Activated CD8-positive, alpha-beta memory T cell treated with anti-CD3 and anti-CD28 coated beads for 1 hour (primary cell): ENCODE measurements at places on chromosomes 5 and 9.

DNA sequence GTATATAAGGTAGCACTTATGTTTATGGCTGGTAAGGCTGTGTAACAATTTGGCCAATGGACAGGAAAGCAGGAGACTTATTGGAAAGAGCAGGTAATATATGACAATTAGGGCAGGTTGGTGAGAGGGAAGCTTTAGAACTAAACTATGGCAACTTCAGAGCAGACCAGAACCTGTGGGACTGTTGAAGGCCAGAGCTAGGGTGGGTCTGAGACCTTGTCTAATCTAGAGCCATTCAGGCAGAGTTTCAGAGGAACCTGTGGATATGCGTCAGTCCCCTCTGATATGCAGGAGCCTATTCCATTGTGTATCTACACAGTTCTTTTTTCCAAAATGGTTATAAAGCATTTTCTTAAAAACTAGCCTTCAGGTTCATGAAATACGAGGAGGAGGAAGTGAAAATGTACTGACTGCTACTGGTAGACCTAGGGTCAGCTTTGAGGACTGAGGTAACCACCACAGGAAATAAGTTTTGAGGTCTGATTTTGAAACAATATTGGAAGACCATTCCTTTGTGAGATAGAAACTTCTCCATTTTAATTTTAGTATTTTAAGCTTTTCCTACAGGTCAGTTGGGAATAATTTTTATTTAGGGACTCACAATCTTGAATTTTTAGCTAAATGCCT is 37.6 kb downstream of the ELL2 start:
- DNase-seq: no peak

- DNase-seq: no peak
Measured at GRCh38 chr9:136117916-136118319, 757 bp downstream of the TMEM250 start.

GRCh38 chr9:70111641-70112236 is 68.1 kb downstream of the MAMDC2 start:
- no peak for DNase-seq

- DNase-seq: no peak
Measured at GRCh38 chr9:101536351-101536750, 2.7 kb downstream of the RNF20 start.

- DNase-seq: no peak
Measured at GRCh38 chr9:117400171-117400570, 14.7 kb downstream of the ASTN2 start.

DNA sequence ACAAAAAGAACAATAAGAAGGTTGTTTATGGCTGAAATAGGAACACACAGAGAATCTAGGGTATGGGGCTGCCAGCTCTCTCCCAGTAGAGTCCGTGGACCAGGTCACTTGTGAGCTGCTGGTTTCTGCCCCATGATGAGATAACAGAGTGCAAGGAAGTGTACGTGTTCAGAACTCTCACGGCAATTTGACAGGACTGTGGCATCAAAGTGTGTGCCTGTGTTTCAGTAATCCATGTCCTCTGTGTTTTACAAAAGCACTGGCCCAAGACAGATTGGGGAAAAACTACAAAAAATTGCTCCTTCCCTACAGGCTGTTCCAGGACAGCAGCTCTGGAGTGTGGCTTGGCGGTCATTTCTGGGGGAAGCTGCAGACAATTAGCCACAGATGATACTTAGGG is 184.6 kb downstream of the AUH start:
- no peak for DNase-seq

GRCh38 chr5:101543780-101544179 is 640.7 kb upstream of the ST8SIA4 start:
- DNase-seq: no peak

GRCh38 chr9:134671341-134672113 is 29.9 kb downstream of the COL5A1 start:
- DNase-seq: no peak

GRCh38 chr5:40429258-40430100 is 250.2 kb upstream of the PTGER4 start:
- DNase-seq: no peak

- no peak for DNase-seq
Measured at GRCh38 chr5:10586555-10586954, 22.7 kb downstream of the ANKRD33B start.

DNA sequence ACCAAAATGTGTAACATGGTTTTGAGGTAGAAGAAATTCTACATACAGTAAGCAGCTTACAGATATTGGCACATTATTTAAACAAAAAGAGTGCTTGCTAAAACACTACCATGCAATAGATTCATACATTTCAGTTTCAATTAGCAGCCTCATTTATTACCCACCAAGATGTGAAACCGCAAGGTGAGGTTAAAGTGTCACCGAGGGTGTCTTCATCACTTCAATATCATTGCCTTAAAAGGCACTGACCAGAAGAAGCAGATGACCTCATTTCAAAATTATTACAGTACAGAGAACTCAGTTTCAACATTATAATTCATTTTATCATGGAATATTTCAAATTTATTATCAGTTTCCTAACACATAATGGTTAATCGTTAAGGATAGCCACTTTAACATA is 302.2 kb downstream of the ISL1 start:
- DNase-seq: no peak

DNA sequence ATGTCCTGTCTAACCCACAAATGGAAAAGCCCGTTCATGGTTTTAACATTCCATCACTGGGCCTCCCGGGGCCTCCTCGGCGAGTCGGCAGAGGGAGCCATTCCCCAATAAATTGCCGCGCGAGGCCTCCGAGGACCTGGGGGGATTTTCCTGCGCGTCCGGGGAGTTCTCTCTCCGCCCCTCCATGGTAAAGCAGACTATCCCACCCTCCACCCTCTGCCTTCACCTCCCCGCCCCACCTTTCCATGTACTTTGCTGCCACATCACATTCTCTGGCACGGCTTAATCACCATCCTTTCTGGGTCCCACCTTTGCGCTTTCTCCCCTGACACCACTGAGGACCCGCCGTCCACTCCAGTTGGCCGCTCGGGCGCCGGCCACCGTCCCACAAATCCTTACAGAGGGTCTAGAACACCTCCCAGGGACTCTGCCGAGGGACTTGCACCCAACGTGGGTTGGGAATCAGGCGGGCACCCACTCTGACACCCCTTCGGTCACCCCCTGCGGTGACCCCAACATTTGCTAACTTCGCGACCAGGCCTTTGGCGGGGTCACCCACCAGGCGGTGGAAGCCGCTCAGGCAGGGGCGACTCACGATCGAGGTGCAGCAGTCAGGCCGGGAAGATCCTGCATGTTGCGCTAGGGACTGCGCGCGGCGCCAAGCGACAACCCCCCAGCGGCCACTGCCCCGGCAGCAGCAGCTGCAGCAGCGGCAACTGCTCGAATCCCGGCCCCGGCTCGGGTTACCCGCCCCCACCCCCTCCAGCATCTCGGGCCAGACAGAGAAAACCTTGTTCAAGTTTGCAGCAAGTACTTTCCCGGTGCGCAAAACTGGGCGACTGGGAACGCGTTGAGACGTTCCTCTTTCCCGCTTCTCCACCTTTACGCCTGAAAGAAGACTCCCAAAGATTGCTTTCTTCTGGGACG is at the start of gene MEGF10:
MEGF10 (plus strand) TSS at position 778 of the 927 bp plus-strand sequence. CDS start 40,513 bp downstream, outside the sequence.
- no peak for DNase-seq

DNA sequence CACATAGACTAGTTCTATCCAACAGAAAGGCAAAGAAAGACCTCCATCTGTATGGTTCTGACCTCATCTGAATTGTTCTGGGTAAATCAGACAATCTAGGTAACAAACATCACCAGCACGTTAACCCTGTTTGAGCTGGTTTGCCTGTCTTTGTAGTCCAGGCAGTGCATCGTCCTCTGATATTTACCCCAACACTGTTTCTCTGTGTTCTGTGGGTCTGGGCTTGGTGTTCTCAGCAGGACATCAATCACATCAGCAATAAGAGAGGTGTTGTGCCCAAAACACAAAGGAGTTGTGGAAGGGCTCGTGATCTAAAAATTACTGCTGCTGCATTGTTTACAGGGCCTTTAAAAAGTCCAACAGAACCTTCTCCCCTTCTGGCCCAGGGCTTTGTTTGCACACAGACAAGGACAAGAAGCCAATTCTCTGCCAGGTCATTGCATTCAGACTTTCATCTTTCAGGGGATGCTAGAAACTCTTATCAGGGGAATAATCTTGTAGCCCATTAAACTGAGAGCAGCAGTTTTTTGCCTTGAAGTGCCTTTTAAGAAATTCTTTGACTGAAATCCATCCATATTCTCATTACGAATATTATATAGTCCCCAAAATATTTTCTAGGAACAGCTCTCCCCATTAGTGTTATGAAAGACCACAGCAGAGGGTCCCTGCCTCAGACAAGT is 30.5 kb upstream of the MAP1B start:
- no peak for DNase-seq

DNA sequence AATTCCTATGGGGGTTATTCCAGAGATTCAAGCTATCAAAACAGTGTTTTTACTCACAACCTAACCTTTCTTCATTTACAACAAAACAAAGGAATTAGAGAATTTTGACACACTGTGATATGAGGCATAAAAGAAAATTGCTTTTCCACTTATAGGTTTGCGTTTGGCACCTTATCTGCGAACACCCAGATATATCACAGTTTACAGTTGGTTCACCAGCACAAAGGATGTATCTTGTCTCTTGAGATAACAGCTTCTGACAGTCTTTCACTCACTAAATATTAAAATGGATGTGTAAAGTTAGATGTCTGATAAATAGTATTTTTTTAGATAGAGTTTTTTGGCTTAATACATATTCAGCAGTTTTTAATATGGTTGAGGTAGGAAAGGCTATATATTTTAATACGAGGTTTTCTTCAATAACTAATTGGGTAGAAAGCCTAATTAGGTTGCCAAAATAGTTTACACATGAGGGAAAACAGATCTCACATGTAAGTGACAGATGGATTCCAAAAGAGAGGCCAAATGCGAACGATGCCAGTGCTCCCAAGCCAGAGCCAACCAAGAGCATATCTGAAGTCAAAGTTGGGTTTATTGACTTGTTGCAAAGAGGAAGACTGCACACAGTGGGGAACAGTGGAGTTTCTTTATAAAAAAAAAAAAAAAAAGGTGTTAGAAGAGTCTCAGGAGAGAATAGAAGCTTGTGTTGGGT is 1495.2 kb downstream of the MAT2B start:
- DNase-seq: no peak

DNA sequence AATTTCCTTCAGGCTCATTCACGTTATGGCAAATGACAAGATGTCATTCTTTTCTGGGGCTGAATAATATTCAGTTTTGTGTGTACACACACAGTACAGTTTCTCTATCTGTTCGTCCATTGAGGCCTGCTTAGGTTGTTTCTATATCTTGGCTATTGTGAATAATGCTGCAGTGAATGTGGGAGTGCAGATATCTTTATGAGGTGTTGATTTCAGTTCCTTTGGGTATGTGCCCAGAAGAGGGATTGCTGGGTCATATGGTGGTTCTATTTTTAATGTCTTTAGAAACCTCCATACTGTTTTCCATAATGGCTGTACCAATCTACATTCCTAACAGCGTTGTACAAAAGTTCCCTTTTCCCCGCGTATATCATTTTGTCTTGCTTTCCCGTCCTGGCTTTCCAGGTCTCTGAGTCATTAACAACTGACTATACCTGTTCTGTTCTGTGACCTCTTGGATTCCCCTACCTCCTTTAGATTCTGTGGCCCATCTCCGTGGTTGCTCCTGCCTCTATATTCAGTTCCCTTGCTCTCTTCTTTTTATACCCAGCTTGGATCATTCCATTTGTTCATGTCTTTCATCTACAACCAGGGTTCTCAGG is 6.8 kb downstream of the SNX30 start:
- DNase-seq: no peak

DNA sequence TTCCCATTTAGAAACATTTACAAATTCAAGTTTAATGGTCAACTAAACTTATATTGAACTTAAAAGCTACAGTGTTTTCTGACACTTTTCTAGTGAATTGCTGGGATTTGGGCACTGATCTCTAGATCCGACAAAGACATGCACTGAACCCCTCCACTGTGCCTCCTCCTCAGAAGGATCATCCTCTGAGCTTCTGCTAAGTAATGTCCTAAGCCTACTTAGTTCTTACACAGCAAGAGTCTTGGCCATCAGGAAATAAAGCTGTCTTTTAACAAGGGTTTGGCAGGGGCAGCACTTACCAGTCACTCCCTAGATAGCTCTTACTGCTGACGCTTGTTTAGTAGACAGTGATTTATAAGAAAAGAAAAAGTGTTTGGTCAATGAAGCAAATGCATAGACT is 50.5 kb downstream of the FAM81B start:
- DNase-seq: no peak

DNA sequence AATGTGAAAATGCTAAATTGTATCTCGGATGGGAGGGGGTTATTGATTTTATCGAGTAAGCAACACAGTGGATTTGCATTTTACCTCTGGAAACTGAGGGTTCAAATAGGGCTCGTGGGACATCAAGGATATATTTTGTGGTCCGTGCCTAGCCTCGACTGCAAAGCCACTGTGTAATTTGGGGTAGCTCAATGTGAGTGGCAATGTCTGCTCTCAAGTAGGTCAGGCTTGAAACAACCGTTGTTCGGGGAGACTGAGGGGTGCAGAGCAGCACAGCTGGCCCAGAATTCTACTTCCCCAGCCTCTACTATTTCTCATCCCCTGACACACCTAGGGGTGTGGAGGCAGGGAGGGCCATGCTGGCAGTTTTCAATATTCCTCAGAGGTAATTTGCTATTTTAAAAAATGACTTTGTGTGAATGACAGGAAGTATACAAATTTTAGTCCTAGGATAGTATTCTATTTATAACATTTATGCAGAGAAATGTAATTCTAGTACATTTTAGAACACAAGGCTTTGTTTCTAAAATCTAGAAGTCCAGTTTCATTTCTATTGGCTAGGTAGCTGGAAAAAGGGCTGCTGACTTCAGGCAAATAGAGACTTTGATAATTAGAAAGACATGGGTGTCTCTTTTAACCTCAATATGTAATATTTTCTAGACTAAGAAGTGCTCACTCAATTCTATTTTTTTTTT is 1.4 kb upstream of the DAB2 start:
- no peak for DNase-seq

- DNase-seq: no peak
Measured at GRCh38 chr5:150574818-150575547, 65.5 kb upstream of the SYNPO start.

- no peak for DNase-seq
Measured at GRCh38 chr5:1463326-1464095, 18.3 kb upstream of the SLC6A3 start.

DNA sequence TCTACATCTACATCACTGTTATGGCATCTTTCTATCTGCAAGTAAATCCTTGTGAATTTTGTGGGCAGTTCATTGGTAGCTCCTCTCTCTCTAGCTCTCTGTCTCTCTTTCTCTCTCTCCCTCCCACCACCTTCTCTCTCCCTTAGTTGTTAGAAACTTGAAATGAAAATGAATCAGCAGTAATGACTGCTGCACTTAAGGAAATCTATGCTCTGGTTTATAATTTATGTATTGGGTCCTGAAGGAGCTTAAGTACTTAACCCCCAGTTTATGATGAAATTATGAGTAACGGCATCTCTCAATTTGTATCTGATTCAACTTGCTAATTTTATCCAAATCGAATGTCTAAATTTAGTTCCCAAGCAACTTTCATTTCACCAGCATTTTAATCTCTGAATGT is 52.0 kb upstream of the PTGER4 start:
- no peak for DNase-seq

DNA sequence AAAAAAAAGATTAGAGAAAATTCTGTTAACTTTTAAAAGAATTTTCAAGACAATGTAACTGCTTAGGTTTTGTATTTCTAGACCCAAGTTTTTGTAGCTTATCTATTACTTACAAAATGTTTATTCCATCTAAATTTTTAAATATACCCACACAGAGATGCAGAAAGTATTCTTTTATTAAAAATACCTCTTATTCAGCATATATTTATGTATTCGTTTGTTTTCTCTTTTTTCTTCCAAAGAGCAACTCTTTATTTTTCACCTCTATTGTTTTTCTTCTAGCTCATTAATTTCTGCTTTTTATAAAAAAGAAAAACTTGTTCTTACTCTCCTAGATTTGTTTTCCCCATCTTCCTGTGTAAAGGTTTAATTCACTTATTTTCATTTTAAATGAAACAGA is 180.3 kb downstream of the ZDHHC21 start:
- no peak for DNase-seq
